ENCODE measurements at places on chromosomes 3 and 15.

GRCh38 chr3:120052225-120052624 lies 42.0 kb downstream of the GSK3B start:
- DNase-seq = no peak

- no peak for DNase-seq
Measured at GRCh38 chr3:56838448-56838847, 36.7 kb upstream of the ARHGEF3 start.

GRCh38 chr15:79035111-79035601 lies 55.4 kb downstream of the RASGRF1 start:
- DNase-seq = no peak

DNA sequence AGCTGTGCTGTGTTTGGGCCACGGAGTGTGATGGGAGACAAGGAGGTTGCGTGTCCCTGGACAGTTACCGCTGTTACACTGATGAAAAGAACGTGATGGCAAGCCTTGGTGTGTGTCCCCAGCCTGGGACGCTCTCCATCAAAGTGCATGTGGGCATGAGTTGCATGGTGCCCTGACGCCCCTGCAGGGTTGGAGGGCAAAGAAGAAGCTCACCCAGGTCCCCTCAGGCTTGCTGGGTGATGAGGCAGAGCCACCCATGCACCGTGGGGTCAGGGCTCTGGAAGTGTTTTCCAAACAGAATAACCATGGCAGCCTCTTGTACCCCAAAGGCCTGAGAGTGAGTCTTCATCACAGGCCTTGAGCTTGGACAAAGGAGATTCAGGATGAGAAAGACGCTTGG lies 189.2 kb downstream of the ATP10A start:
- no peak for DNase-seq

DNA sequence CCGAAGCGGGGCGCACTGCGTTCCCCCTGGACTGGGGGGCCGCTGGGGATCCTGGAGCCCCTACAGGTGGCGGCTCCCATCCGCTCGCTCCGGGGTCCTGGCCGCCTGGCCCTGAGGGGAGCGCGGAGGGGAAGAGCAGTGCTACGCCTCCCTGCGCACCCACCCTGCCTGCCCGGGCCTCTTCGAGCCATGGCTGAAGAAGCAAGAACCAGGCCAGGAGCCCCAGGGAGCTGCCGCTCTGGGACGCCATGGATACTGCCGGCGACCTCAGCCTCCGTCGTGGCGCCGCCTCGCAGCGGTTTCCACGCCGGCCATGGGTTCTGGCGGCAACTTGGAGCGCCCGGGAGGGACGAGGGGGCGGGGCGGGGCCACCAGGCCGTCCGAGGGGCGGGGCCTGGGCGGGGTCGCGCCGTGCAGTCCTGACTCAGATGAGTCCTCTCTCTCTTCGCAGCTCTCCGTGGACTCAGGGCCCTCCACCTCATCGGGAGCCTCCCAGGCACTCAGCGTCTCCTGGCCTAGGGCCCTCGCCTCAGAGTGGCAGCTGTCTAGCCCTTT lies 50.9 kb downstream of the MYL3 start:
- no peak for DNase-seq

DNA sequence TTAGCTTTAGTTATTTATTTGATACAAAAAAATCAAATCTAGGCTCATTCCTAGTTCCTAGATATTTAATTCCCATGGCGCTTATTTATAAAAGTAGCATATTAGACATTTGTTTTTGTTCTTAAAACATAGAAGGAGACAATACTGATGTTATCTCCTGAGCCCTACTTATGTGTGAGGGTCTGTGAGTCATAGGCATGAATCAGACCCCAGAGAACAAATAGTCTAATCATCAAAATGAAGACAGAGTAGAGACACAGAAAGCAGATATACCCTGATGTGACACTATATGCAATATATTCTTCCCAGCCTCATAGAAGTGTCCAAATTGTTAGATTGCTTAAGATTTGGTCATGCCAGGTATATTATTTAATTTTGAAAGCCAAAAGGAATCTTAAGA lies 44.9 kb downstream of the PEX5L start:
- no peak for DNase-seq

DNA sequence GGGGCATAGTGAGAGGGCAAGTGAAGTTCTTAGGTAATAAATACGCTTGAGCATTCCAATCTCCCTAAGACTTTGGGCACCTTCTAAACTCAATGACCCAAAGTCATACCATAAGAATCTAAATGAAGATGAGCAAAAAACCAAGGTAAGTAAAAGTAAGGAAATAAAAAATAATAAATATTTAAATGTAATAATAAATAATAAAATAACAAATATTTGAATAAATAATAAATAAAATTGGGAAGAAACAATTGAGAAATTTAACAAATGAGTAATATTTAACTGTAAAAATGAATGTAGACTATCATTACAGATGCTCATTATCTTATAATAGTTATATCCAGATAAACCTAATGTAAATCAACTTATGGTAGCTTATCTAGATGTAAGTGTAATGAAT lies 391.7 kb downstream of the WDR72 start:
- DNase-seq = no peak

DNA sequence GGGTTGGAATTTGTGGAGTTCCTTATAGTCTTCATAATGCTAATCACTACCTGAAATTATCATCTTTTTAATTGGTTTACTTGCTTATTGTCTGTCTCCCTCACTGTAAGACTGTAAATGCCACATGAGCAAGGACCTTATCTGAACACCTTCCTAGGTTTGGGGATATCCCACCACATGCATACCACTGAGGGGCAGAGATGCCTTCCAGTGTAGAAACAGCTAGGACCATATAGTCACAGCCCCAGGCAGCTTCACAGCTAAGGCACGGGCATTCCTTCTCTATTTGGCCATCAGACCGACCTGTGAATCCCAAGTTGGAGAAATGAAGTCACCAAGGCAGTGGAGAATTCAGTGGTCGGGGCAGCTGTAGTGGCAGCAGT lies 28.6 kb downstream of the PAQR9 start:
- DNase-seq = no peak

- no peak for DNase-seq
Measured at GRCh38 chr3:123663977-123664376, 79.1 kb upstream of the HACD2 start.

- DNase-seq = peak; percentile 8
Measured at GRCh38 chr15:62021991-62022600, 38.2 kb downstream of the VPS13C start.

Data from OCI-LY7 (cell line).